Activated CD4-positive, alpha-beta T cell treated with anti-CD3 and anti-CD28 coated beads for 24 hours (primary cell): ENCODE measurements at places on chromosomes 2 and 18.

DNA sequence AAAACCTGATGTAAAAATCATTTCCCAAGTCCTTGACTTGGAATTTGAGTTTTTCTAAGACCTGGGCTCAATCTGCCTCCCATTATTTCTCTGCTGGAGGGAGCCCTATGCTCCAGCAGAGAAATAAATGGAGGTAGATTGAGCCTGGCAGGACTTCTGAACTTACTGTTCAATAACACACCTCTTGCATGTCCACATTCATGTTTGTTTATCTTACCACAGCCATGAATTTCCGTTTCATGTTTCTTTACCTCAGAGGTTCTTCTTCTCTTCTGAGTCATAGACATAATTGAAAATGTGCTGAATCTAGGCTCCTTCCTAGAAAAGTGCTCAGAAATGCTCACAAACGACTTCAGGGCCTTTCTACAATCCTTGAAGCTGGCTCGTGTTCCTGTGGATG, 170.8 kb downstream of the PMAIP1 start:
- DNase-seq = no peak

DNA sequence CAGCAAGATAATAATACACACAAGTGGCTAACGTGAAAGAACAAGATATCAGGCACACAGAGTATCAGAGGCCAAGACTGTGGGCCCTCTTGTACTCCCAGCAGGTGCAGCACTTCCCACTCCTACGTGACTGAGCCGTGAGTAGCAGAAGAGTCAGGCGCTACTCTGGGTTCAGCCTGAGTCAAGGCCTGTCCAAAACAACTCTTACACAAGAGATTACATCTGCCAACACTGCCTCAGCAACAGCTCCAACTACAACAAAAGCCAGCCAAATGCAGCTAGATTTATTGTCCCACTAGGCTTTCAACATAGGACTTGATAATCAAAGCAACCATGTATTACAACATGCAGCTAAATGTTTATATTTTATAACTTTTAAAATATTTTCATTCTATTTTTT, 56.2 kb downstream of the ITSN2 start:
- no peak for DNase-seq

DNA sequence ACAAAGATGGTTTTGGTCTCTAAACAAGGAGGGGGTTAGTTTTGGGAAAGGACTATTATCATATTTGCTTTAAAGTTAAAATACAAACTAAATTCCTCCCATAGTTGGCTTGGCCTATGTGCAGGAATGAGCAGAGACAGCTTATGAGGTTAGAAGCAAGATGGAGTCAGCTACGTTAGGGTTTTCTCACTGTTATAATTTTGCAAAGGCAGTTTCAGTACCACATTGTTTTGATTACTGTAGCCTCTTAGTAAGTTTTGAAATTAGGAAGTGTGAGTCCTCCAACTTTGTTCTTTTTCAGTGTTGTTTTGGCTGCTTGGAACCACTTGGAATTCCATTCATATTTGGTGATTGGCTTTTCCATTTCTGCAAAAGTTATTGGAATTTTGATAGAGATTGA, 23.4 kb downstream of the LCLAT1 start:
- no peak for DNase-seq

DNA sequence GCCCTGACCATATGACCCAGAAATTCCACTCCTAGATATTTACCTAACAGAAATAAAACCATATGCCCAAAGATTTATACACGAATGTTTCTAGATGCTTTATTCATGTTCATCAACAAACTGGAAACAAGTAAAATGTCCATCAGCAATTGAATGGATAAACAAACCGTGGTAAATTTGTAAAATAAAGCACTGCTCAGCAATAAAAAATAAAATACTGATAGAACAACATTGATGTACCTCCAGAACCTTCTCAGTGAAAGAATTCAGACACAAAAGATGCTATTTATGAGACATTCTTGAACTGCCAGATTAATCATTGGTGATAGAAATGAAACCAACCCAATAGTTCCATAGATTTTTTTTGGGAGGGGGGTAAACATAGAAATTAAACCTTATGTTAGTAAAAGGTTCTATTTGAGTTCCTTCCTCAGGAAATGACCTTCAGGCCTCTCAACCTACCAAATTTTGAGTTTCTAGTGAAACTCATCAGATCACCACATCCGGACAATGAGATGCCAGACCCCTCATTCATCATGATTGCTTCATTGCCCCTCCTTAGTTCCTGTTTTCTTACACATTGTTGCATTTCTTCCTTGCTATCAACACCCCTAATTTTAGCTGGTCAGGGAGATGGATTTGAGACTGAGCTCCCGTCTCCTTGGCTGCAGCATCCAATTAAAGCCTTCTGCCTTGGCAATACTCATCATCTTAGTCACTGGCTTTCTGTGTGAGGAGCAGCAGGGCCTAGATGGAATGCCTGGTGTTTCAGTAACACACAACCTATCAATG, 203.5 kb downstream of the LPIN1 start:
- DNase-seq = no peak

- DNase-seq = no peak
Measured at GRCh38 chr2:101793277-101793969, 95.9 kb downstream of the MAP4K4 start.
